ENCODE measurements at places on chromosomes 7 and 10.

DNA sequence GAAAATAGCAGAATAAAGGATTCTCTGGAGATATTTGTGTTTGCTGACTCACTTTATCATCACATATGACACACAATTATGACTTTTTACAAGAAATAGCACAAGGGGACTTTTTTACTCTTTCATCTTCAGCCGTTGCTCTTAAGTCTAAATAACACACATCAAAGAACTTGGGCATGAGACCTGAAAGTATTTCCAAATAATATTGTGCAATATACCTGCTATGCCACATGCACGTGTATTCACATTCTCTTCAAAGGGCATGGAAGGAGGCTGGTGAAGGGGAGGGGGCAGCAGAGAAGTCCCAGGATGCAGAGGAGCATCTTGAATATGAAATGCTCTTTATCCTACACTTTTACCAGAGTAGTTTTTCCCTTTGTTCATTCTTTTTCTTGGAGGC, 4.1 kb upstream of the ADARB2 start:
- DNase-seq = no peak

- DNase-seq = no peak
Observed at GRCh38 chr10:46787321-46787615, 124.0 kb upstream of the PTPN20 start.

DNA sequence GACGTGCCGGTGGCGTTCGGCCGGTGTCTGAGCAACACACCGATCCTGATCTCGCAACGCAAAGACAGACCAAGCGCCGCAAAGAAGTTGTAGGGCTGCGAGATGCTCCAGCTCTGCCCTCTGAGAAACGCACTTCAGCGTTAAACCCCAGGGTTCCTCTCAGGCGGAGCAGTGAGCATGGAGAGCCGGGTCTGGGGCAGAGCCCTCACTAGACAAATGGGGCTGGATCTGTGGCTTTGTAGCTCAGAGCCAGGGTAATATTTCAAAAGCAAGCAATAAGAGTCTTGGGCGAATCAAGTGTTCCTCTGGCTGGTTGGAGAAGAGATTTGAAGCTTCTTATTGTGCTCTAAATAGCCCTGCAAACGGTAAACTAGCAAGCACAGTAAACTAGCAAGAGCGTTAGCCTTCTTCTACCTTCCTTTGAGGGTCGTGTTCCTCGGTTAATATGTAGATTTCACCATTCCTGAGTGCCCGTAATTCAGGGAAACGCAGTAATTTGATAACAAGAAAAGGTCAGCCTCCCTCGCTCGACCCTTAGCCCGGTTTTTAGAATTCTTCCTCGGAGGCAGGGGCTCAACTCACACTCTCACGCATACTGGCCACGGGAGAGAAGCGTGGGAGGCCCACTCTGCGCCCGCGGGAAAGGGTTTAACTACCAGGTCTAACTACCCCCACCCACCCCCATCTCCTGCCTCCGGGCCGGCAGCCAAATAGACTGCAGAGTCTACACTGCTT, 6.7 kb downstream of the SKAP2 start:
- no peak for DNase-seq

- DNase-seq = no peak
Observed at GRCh38 chr7:105876964-105877601, 684 bp upstream of the ATXN7L1 start.
